ENCODE measurements at places on chromosomes 12 and 14.

GRCh38 chr12:68807576-68808387 lies at the start of gene MDM2:
Gene MDM2 (plus strand): TSS chr12:68808177. CDS start chr12:68808478, 301 bp downstream.
- DNase-seq = peak; percentile 94

DNA sequence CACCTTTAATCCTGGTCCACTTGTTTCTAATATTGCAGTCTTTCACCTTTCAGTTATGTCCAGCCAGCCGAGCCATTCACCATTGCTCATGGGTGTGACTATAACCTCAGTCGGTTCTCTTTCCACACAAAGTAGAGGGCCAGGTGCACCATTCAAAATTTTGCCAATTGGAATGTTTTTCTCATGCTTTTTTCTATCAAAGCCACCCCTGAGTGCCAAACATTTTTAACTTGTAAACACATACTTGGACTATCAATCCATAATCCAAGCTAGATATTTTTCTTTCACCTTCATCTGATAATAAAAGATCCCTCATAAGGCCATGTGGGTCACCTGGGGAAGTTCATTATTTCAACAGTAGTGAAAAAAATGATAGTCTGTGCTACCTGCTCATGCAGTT lies 52.4 kb downstream of the CCER1 start:
- no peak for DNase-seq

DNA sequence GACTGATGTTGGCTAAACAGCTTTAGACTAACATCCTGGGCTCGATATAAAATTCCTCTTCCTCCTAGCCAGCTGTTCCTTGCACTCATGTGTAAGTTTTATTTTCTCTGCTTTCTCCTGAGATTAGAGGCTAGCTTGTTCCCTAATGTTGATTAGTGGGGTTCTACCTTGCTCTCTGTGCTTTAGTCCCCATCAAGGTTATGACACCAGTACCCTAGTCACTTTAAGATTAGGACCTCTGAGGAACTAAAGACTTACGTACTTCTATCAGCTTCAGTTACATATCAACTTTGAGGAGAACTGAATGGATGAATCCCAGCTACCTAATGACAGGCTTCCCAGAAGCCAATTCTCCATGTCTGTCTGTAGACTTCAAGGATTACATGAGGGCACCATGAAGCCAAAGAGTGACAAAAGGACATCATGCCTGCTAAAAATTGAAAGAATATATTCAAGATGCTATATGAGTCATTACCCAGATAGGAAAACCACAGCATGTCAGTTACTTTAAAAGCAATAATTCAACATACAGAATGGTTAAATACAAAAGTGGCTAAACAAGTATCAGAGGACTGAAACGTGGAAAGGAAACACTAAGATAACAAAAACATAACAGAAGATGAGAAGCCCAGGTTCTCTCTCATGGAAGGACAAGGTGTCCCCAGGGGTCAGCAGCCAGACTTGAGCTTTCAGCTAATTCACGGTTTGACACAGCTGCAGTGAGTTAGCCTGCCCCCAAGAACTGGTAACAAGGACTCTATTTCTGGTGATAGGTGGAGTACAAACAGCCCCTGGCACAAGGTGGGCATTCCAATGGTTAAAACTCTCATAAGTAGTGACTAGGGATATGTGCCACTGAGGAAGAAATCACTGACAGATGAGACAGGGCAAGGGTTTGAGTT lies 20.4 kb downstream of the ADAM20 start:
- no peak for DNase-seq

- DNase-seq = no peak
Observed at GRCh38 chr14:33943096-33943883, 7.6 kb downstream of the EGLN3 start.

GRCh38 chr14:40336846-40337245 lies 904.6 kb upstream of the FBXO33 start:
- no peak for DNase-seq

GRCh38 chr12:103626498-103626897 lies 39.4 kb downstream of the STAB2 start:
- peak; percentile 81 for DNase-seq

GRCh38 chr12:116884871-116885270 lies 3.6 kb upstream of the HRK start:
- no peak for DNase-seq

DNA sequence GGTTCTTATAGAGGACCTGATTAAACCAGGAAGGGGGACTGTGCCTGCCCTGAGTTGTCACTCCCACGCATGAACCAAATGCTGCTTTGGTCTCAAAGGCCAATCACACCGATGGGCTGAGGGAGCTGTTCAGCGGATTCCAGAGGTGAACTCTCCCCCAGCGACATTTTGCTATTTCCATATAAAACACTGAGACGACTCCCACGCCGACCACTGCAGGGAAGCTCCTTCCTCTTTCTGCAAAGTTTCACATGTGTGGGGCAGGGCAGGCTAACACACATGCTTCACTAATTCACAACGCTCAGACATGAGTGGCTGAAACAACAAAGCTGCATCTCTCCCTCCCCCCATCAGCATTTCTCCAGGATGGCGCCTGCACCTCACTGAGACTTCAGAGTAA lies 37.8 kb upstream of the TMEM132D start:
- no peak for DNase-seq

- no peak for DNase-seq
Observed at GRCh38 chr14:53523226-53523625, 370.1 kb upstream of the DDHD1 start.

GRCh38 chr12:51686727-51687126 lies 95.7 kb downstream of the SCN8A start:
- DNase-seq = no peak

GRCh38 chr12:72448089-72448488 lies 175.9 kb downstream of the TRHDE start:
- no peak for DNase-seq

GRCh38 chr12:117574655-117575054 lies 213.2 kb upstream of the NOS1 start:
- DNase-seq = no peak

DNA sequence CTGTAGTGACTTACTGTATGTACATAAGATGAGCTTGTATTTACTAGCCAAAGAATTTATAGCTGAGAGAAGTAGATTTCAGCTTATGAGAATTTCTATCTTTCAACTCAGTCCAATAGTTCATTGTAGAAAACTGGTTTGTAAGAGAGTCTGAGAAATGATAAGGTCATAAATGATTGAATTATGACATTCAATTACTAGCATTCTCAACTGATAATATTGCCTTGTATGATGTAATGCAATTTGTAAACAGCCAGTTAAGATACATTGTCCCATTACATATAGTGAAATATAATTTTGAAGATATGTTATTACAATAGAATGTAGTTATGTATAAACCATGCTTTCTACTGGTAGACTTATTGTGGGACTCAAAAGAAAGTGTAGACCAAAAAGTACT lies 42.5 kb upstream of the STRAP start:
- DNase-seq = no peak

DNA sequence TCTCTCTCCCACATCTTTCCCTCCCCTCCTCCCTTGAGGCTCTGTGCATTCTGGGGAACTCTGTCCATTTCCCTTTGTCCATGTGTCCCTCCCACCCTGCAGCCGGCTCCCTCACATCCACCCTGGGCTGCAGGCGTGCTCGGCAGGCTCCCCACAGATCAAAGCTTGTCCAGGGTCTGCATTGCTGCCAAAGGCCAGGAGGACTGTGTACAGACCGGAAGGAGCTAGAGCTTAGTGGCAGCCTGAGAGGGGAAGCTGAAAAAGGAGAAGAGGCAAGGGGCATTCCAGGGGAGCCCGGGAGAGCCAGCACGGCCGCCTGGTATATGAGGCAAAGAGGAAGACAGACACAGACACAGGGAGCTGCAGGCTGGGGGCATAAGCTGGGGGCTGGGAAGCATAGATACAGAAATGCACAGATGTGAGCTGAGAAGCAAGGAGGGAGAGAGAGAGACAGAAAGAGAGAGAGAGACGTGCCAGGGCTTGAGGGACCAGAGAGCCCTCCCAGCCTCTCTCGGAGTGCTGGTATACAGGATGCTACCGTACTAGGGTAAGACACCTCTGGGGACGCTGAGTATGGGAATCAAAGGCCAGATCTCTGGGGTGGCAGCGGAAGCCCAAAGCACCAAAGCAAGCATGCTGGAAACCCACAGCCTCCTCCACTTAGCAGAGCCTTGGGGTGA lies 3.3 kb downstream of the CD4 start:
- no peak for DNase-seq

DNA sequence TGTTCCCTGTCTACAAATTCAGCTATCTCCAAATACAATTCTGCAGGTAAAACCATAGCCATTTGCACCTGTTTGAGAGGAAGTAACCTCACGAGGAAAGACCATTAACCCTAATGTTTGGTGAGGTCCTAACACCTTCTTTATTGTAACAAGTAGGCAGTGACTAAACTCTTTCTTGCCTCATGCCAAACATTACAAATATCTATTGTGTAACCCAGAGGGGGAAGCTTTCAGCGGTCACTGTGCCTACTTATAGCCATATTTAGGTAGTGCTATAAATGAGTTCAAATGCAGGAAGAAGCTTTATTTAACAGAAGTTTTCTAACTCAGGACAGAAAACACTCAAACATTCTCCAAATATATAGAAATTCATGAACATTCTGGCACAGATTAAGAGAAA lies 252.7 kb downstream of the LRFN5 start:
- no peak for DNase-seq

DNA sequence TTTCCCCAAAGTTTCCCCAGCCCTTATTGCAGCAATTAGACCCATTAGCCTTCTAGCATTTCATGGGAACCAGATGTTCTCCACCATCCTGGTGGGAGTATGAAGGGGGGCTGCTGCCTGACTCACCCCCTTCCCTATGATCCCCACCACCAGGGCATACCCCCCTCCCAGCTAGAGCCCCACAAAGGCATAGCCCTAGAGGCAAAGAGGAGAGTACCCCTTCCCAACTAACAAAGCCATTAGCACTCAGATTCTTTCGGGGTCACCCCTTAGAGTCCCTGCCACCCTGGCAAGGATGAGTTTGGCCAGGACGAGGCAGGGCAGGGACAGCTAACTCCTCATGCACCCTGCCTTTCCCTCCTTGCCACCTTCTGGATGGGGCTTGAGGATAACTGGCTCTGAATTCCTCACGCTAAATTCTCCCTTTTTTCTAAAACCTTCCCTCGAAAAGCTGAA lies 9.2 kb downstream of the RARG start:
- no peak for DNase-seq

GRCh38 chr12:45615268-45615667 lies 114.2 kb upstream of the ARID2 start:
- peak; percentile 53 for DNase-seq

- no peak for DNase-seq
Observed at GRCh38 chr14:92556863-92557543, 43.4 kb downstream of the RIN3 start.

GRCh38 chr12:132243596-132244310 lies 85.6 kb downstream of the GALNT9 start:
- peak; percentile 35 for DNase-seq

- DNase-seq = no peak
Observed at GRCh38 chr14:23643533-23644194, 7.5 kb downstream of the DHRS2 start.

DNA sequence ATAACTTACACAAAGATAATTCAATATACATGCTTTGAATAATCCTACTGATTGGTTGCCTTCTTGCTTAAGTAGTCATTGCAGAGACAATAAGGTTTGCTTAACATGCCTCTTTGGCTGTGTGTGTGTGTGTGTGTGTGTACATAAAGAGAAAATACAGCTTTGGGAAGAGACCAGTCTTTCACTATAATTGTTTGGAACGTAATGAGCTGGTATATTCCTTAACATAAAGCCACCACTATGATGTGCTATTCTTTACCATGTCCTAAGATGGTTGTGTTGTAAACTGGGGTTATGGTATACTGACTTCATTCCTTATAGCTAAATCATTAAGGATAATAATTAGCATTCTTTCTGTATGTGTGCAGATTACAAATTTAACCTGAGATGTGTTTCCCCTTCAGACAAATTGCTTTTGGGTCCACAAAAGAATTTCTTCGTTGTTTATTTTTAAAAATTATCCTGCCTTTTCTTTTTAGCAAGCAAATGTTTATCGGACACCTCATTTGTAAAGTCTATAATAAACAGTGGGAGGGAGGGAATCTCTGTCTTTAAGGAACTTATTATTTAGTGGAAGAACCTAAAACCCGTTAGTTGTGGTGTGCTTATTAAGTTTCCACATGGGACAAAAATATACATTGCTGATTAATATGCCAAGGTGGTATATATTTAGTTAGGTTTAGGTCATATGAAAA lies 74.4 kb downstream of the TMX1 start:
- DNase-seq = no peak

DNA sequence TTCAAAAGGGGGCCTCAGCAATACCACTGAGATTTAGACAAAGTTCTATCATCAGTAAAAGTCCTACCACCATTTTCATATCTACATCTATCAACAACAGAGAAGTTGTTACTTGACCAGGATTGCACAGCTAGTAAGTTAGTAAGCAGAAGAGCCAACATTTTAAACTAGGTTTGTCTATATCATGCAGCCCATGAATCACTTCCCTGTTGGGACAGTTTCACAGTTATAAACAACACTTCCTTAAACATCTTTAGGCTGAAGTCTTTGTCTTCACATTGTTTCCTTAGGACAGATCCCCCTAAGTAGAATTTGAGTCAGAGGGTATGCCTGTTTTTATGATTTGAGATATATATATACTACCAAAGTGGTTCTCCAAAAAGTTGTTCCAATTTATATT lies 68.5 kb downstream of the DAO start:
- DNase-seq = no peak

- no peak for DNase-seq
Observed at GRCh38 chr14:85714069-85714468, 184.1 kb downstream of the FLRT2 start.

DNA sequence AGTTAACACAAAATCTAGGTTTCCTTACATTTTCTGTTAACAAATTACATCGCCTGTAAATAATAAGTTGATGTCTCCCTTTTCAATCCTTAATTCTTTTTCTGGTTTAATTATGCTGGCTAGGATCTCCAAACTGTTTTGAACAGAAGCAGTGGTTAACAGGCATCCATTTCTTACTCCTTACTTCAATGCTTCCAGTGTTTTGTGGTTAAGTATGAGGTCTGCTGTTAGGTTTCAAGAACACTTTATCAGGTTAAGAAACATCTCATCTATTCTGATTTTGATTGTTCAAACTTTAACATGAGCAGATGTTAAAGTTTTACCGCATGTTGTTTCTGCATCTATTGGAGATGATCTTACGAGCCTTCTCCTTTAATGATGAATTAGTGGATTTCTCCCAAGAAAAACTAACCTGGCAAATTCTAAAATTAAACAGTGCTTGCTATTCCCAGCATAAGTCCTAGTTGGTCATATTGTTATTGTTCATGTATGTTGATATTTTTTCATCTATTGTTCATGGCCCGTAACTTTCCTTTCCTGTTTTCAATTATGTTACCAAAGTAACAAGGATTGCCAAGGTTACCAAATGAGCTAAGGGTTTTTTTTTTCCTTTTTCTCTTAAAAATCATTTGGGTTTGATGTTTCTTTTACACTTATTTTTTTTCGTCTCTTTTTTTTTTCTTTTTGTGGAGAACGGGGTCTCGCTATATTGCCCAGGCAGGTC lies 33.4 kb downstream of the POLE start:
- no peak for DNase-seq

DNA sequence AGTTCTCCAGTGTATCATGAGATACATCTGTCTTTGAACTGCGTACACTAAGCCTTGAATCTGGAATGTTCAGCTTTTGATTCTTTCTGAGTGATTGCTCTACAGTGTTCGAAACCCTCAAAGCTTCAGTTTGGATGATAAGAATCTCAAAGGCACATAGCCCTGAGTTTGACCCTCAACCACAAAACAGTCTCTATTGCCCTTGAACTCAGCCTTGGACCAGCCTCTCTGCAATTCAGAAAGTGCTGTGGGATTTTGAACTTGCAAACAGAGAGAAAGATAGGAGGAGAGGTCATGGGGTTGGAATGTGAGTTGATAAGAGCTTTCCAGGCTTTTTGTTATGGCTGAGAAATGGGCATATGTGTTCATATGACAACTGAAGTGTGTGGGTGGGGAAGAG lies 100.3 kb downstream of the MYRFL start:
- no peak for DNase-seq

Measured in T47D (cell line).